Stimulated activated CD4-positive, alpha-beta T cell treated with anti-CD3 and anti-CD28 coated beads, Interleukin-12 subunit alpha, Interleukin-12 subunit beta, amount 100 ng/mL, for 4 hours (primary cell): ENCODE measurements at places on chromosomes 6 and 20.

GRCh38 chr6:137487869-137488149 lies 6.4 kb downstream of the OLIG3 start:
- no peak for DNase-seq

- DNase-seq: no peak
These were observed 130.5 kb downstream of the MRPL14 start for GRCh38 chr6:43996618-43997344.

GRCh38 chr6:166650824-166651807 lies 24.1 kb upstream of the RPS6KA2 start:
- DNase-seq: no peak

GRCh38 chr6:132685009-132685408 lies 26.0 kb upstream of the TAAR1 start:
- no peak for DNase-seq

DNA sequence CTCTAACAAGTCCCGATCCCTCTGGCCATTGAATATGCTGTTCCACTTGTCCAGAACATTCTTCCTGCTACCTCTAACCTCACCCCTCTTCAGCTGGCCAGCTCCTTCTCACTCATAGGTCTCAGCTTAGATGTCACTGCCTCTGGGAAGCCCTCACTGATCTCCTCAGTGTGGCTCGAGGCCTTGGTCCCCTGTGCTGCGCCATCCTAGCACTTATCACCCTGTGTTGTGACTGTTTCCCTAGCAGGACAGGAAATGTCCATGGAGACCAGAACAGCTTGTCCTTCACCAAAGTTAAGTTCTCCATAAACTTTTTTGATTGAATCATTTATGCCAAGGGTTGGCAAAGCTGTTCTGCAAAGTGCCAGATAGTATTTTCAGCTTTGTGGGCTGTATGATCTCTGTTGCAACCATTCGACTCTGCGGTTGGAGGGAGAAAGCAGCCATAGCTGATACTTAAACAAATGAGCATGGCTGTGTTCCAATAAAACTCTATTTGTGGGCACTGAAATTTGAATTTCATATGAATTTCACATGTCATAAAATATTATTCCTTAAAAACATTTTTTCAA lies 6.5 kb upstream of the BNIP5 start:
- DNase-seq: no peak

- no peak for DNase-seq
These were observed 13.6 kb upstream of the ZBTB9 start for GRCh38 chr6:33440649-33441309.

GRCh38 chr6:45467853-45468252 lies 90.1 kb upstream of the SUPT3H start:
- DNase-seq: no peak

- no peak for DNase-seq
These were observed 135.1 kb downstream of the ZFP64 start for GRCh38 chr20:52056203-52057062.

- no peak for DNase-seq
These were observed 6.7 kb downstream of the APMAP start for GRCh38 chr20:24985802-24986201.

DNA sequence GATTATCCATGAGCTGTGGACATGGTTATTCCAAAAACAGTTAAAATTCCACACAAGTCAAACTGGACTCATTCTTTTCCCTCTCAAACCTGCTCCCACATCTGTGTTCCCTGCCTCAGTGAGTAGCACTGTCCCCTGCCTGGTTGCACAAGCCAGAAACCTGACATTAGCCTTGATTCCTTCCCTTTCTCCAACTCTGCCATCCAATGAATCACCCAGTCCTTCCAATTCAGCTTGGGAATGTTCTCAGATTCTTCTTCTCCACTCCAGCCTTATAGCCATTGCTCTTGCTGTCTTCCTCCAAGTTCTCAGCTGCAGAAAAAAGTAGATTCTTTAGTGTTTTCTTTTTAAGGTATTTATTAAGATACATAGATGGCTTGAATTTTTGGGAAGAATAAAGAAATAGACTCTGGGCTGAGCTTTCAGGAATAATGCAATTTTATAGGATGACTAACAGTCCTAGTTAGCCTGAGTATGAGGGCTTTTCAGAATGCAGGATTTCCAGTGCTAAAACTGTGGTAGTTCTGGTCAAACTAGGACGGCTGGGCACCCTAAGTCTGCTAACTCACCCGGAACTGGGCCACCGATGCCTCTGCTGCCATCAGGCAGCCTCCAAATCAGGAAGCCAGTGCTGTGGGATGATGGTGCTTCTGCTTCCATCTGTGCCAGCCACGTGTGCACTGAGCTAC lies 18.2 kb upstream of the SASH1 start:
- DNase-seq: no peak

- no peak for DNase-seq
These were observed 146.7 kb downstream of the UST start for GRCh38 chr6:148893481-148893880.

DNA sequence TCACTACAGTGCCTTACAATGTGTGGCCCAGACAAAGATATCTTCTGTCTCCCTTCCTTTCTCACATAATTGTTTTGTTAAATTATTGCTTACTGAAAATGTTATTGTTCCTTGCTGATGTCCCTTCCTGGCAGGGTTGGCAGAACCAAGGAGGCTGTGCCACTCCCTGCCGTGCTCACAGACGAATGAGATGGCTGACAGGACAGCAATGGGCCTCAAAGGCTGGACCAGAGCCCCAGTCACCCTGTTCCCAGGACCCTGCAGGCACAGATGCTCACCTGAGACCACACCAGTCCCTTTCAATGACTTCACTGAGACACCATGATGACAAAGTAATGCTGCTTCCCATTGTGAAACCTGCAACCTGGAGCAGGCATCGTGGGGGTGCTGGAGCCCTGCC lies 375.1 kb downstream of the HACE1 start:
- DNase-seq: no peak
